GDM1 (cell line): ENCODE measurements at places on chromosomes 5 and 9.

GRCh38 chr5:17106521-17106920 is 110.9 kb upstream of the BASP1 start:
- DNase-seq: no peak

DNA sequence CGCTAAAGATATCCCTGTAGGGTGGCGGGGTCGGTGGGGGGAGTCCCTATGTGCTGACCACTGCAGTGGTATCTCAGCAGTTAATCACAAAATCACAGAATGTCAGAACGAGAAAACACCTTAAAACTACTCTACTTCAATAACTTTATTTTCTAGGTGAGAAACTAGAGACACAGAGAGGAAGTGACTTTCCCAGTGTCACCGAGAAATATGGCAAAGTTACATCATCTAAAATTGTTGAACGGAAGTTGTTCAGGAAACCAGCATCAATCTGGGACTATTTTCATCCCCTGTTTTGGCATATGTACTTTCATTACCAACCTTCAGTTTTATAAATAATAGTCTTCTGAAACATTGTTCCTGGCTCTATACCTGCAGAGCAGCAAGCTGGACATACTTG is 384.0 kb downstream of the SPOCK1 start:
- DNase-seq: no peak

DNA sequence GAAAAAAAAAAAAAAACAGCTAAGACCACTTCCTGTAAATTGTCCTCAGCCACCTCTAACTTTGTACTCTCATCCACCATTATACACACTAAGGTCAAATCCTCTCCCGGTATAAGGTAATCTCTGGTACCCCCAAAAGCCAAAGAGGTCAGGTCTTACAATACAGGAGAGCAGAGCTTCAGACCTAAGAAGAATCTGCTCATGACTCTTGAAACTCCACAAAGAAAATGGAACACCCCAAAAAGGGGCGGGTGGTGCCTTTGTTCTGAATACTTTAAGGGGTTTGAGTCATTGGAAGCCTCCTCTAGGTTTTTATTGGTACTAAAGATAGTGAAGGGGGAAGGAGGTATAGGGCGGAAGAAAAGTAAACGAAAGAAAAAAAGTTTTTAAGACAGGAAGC is 69.8 kb downstream of the COL15A1 start:
- no peak for DNase-seq

GRCh38 chr9:112811518-112811917 is 61.0 kb downstream of the SNX30 start:
- DNase-seq: no peak

- no peak for DNase-seq
Observed at GRCh38 chr9:135582541-135582940, 21.0 kb downstream of the PAEP start.

DNA sequence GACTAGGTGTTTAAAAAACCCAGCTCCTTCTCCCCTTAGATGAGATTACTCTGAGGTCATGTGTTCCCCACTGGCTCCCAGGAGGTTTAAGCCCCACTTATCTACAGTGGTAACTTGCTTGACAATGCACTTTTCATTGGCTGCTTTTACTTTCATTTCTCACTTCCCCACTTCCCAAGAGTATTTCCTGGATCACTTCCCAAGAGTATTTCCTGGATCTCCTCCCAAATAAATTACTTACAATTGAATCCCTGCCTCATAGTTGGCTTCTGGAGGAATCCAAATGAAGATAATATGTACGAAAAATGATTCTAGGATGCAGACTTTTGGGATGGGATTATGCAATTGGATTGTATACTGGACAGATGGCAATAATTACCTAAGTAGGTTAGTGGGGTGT is 47.1 kb upstream of the CHSY3 start:
- no peak for DNase-seq

GRCh38 chr5:168950241-168950951 is 350.5 kb downstream of the SLIT3 start:
- DNase-seq: no peak

DNA sequence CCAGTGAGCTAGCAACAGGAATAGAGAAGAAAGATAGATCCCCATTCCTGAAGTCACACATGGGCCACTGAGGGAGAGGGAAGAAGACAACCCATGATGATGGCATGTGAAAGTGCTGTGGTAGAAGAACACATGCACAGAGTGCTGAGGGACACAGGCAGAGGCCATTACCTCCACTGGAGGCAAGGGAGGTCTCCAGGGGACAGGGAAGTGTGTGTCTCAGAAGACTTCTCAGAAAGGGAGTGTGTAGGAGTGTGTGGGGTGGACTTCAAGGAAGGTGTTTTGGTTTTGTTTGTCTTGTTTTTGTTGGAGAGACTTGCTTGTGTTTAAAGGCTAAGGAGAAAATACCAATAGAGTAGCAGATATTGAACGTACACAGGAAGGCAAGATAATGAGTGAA is 77.0 kb upstream of the SMARCA2 start:
- no peak for DNase-seq

DNA sequence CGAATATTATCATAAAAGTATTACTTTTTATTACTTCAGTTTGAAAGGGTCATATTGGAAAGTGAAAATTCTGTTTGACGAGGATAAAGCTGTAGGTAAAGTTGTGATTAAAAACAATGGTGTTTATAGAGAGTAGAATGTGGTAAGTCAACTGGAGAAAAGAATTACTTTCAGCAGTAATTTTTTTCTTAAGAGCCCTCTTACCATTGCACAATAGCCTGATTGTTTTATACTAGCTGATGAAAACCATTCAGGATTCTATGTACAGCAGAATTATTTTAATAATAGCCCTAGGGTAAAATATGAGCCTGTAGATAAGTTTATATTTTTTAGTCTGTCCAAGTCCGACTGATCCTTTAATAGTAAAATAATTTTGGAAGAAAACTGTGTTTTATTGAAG is 16.6 kb downstream of the CDC42SE2 start:
- no peak for DNase-seq

- no peak for DNase-seq
Observed at GRCh38 chr9:1386420-1386819, 336.3 kb downstream of the DMRT2 start.

GRCh38 chr9:71901695-71902597 is 9.0 kb downstream of the ABHD17B start:
- no peak for DNase-seq

DNA sequence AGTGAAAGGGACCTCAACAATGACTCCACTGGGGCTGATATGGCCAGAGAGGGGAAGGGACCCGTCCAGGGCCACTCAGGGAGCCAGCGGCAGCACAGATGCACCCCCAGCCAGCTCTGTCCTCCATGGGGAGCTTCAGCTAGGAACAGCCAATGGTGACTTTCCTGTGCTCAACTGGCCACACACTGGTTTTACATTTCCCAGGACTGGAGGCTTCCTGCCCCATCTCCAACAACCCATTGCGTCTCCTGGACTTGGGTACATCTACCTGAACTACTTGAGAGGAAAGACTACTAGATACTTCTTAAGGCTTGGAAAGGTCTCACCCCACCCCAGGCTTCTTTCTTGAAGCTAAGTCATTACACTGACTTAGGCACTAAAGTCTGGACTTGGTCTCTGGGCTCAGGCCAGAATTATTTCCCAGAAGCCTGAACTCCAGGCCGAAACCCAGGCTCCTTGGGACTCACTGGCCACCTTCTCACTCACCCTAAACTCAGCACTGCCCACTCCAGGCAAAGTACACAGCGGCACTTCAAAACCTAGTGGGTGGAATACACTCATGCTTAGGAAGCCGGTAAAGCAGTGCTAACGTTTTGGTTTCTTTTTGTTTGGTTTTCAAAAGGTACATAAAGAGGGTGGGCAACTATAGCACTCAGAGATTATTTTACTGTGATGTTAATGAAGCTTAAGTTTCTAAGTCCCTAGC is 1.5 kb downstream of the IGFBPL1 start:
- no peak for DNase-seq

- no peak for DNase-seq
Observed at GRCh38 chr9:108443741-108444140, 412.0 kb downstream of the ACTL7B start.

DNA sequence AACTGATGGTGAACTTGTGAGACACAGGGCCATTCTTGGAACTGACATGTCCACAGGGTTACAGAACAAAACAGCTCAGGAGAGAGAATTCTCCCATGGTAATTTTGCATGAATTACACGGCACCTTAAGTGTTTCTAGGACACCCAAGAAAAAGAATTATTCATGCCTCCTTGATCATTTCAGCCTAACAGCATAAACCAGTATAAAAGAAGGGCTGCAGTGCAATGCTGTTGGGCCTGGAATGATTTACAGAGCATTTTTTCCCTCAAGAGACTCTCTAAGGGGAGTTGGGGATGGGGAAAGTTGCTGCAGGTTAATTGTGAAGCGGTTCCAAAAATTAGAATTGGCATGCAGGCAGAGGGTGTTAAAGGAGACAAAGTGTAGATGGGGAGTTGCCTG is 136.4 kb upstream of the FBXL7 start:
- no peak for DNase-seq

GRCh38 chr9:20478786-20479185 is 143.5 kb downstream of the MLLT3 start:
- no peak for DNase-seq

- no peak for DNase-seq
Observed at GRCh38 chr9:96249746-96250145, 52.2 kb downstream of the HSD17B3 start.

DNA sequence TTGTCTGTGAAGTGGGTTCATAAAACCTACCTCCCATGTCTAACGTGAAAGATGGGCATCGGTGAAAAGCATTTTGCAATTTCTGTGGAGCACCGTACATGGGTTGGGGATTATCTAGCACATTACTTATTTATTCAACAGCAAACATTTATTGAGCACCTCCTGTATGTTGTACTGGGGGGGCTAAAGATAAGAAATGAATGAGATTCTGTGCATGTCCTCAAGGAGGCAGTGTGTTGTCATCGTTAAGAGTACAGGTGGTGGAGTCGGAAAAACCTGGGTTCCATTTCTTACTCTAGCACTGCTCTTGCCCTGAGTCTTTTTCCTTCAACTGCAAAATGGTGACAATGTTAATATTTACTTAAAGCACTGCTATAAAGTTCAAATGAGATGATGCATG is 30.4 kb upstream of the DENND1A start:
- no peak for DNase-seq

GRCh38 chr5:113112435-113112834 is 135.8 kb downstream of the DCP2 start:
- no peak for DNase-seq

GRCh38 chr9:82781921-82782392 is 281.0 kb downstream of the RASEF start:
- DNase-seq: no peak

DNA sequence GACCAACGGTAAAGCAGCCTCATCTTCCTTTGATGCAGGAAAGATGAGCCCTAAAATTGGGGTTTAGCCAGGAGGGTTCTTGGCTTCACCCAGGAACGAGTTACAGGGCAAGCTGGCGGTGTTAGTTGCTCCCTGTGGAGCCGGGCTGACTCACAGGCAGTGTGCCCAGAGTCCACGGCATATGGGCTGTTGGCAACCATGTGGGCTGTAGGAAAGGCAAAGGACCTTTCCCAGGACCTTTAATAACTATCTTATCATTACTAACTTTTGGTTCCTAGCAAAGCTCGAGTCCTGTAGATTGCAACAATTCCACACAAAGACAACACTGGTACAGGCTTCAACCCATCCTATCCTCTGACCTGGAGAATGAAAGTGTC is 29.8 kb upstream of the CLPTM1L start:
- no peak for DNase-seq

GRCh38 chr5:35777358-35778087 is 79.2 kb upstream of the IL7R start:
- peak; percentile 31 for DNase-seq

GRCh38 chr5:143586781-143587362 is 183.4 kb upstream of the NR3C1 start:
- no peak for DNase-seq

DNA sequence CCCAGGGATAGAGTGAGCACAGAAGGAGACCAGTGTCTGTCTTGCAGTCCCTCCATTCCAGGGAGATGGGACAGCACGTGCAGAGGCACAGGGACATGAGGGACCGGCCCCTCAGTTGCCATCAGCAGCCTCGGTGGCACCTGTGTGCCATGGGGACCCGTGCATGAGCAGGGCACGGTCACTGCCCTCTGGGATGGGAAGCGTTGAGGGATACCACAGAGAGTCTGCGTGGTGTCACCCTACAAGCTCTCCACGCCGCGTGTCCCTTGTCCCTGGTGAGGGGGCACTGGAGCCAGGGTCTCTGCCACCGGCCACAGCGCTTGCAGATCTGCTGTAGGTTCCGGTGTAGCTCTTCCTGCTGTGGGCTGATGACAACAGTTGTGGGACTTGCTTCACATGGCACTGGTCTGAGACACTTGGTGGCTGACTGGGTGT is 108.1 kb downstream of the CACNA1B start:
- DNase-seq: no peak

- no peak for DNase-seq
Observed at GRCh38 chr5:36908544-36909260, 32.1 kb downstream of the NIPBL start.

DNA sequence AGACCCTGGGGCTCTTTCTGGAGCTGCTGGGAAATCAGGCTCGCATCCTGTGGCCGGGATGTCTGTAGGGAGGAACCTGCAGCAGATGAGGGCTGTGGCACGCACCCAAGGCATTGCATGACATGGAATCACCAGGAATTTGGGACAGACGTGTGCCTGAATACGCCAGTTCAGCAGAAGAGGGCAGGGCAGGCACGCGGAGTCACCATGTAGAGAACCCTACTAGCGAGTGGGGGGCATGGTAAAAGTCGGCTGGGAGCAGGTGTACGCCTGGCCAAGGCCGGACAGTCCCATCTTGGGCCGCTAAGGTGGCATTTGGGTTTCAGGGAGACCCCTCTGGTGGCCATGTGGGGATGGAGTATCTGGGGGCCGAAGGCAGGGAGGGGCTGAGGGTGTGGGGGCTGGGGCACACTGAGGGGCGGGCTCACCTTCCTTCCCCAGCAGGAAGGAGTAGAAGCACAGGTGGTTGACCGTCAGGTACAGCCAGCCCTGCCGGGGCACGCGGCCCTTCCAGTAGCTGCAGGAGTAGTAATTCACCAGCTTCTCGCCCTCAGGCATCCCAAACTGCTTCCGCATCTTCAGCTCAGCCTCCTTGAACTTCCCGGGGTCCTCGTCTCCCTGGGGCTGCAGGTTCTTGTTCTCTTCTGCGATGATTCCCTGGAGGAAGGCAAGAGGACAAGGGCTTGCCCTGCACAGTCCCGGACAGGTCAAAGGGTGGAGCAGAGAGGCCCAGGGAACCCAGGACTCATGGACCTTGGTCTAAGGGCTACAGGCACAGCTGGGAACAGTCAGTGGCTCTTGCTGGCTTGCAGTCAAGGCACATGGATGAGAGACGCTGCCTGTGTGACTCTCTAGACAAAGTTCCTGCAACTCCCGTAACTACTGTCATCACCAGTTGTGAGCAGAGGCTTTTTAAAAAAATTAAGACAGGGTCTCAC is 13.5 kb downstream of the TBC1D9B start:
- DNase-seq: no peak
